ENCODE measurements at places on chromosomes 12 and 14. TPM values are rescaled to one million over a fixed set of nuclear protein-coding genes. Genes with fewer than 3 reads are reported as not detected.

DNA sequence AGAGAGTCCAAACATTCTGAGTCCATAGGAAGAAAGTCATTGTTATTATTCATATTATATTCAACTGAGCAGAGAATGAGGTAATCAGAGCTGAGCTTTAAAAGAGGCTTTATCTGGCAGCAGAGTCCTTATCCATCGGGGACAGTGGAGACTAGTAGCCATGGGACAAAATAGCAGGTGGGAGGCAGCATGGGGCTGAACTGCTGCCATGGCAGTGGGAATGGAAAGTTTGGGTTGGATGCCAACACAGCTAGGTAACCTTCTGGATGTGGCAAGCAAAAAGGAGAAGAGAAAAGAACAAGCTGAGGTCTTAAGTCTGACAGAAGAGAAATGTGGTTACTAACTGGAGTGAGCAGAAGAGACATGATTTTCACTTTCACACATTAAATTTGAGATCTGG, 71.0 kb upstream of the CDKN3 start:
- DNase-seq, result no peak

- no peak for DNase-seq
Observed at GRCh38 chr14:74616507-74616906, 4.5 kb upstream of the LTBP2 start.

DNA sequence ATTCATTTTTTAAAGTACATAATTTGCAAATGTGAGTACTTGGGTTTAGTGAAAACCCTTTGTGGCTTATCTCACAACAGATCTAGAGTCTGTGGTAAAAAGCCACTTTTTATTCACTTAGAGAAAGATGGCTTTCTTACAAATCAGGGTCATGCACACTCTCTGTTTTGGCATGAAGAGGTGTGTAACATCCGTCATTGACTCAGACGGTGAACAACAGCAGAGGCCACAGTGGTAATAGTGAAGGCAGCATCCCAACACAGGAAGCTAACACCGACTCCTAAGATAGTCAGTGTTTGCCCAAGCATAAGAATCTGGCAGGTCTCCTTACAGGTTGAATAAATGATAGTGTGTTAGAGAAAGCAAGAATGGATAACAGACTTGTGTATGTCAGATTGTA, 593.0 kb downstream of the SOX5 start:
- no peak for DNase-seq

- DNase-seq, result no peak
Observed at GRCh38 chr12:132788375-132789098, 26.9 kb upstream of the ANKLE2 start.

DNA sequence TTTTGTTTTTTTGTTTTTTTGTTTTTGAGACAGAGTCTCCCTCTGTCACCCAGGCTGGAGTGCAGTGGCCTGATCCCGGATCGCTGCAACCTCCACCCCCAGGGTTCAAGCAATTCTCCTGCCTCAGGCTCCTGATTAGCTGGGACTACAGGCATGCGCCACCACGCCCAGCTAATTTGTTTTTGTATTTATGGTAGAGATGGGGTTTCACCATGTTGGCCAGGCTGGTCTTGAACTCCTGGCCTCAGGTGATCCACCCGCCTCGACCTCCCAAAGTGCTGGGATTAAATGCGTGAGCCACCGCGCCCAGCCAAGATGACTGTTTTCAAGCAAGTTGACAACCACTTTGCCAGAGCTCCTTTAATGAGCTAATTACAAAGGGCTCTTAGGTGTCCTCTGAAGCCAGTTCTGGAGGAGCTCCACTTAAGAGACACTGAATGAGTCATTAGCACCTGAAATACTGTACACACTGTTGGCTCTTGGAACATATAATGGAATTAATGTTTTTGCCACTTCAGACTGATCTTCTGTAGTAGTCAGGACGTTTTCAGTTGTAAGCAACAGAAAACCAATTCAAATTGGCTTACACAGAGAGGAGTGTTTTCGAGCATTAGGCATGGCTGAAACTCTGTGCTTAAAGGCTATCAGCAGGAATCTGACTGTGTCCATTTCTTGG, 55.4 kb upstream of the MED13L start:
- no peak for DNase-seq

GRCh38 chr14:24408764-24409163, 10.0 kb downstream of the NYNRIN start:
- DNase-seq, result peak; percentile 32

DNA sequence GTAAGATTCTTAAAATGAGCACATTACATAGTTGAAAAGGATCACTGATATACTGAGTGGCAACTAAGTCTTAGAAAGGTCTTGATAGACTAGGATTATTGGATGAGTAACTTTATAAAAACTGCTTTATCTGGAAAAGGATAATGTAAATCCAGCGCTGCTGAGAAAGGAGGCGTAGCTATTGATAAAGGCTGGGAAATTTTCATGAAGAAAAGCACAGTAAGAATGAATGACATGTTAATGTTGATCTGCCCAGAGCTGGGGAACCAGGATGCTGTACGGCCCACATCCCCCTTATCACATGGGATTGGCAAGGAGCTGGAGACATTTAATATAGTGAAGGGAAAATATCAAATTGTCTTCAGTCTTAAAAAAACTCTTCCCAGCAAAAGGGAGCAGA, 174.0 kb downstream of the APAF1 start:
- no peak for DNase-seq

- DNase-seq, result no peak
Observed at GRCh38 chr14:100203962-100204834, 34.7 kb upstream of the YY1 start.

- DNase-seq, result no peak
Observed at GRCh38 chr12:116996093-116996492, 85.3 kb downstream of the FBXW8 start.

- peak; percentile 66 for DNase-seq
Observed at GRCh38 chr14:22491683-22492621, 97.1 kb downstream of the DAD1 start.

DNA sequence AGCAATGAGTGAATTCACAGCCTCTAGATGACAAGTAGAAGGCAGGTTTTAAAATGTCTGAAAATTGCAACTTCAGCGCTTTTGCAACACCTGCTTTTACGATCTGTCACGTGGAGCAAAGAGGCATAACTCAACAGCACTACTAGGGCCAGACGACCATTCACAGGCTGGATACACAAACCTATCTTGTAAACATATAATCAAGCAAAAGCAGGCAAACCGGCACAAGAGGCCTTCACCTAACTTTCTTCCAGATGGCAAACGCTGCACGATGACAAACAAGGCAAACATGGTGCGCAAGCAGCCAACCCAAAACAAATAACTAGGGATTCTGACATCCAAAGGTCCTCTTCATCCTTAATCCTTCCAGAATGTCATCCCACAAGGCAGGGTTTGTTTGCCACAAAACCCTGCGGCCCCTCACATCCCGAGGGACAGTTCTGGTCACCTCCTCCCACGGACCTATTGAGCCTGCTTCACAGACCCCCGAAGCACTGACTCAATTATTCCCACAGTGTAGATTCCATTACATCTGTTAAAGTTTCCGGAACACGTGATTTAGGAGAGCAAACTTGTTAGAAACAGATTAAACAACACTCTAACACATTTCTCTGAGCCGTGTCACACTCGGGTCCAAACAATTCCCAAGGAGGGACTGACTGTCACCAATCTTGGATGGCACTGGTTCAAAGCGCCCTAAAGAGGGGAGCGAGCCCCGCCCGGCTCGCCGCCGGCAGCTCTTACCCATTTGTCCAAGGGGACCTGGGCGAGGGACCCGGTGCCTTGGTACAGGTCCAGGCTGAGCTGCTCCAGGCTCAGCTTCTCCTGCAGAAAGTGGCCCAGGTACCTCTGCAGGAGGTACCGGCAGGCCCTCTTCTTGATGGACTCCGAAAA, 823 bp downstream of the ATG2B start:
- peak; percentile 59 for DNase-seq

DNA sequence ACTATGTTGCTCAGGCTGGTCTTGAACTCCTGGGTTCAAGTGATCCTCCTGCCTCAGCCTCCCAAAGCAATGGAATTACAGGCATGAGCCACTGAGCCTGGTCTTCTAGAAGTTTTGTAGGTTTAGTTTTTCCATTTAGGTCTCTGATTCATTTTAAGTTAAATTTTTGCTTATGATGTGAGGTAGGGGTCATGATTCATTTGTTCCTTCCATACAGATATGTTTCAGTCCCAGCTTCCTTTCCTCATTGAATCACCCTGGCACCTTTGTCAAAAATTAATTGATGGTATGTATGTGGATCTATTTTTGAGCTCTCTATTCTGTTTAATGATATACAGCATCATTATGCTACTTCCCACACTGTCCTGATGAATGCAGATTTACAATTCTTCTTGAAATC, 25.6 kb upstream of the CABP1 start:
- DNase-seq, result no peak

Gene KRT6B
- total RNA-seq, result not detected

Gene RAD9B
- total RNA-seq, result not detected

Gene AGAP2
- 3.1 TPM for total RNA-seq

Gene CLEC2B
- total RNA-seq, result 4.9 TPM

Gene SLC24A4
- 1.7 TPM for total RNA-seq

Gene ATF1
- 18.4 TPM for total RNA-seq

Data from Peyer's patch (tissue), 4 donors.